ENCODE measurements at places on chromosomes 5 and 9. TPM values are rescaled to one million over a fixed set of nuclear protein-coding genes. Genes with fewer than 3 reads are reported as not detected.

Gene PCDHA1
- total RNA-seq = not detected

- no peak for DNase-seq
Measured at GRCh38 chr5:29897916-29898315, 1295.6 kb upstream of the CDH6 start.

DNA sequence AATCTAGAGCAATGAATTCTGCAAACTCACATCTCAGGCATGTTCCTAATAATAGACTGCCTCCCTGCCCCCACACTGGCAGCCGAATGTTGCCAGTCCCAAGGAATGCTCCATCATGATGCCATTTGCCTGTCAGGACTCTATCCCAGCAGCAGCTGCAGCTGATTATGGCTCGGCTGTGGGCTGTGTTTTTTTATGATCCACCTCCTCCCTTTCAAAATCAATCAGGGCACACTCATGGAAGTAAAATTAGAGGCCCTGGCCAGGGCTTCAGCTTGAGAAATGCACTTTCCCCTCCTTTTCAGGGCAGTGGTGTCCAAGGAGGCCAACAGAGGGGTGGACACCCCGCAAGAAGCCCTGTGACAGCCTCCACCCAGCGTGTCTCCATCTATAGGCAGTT is 176.7 kb upstream of the S1PR3 start:
- peak; percentile 86 for DNase-seq

Gene FAT2
- 25.0 TPM for total RNA-seq

GRCh38 chr5:91468651-91469422 is 85.7 kb upstream of the ARRDC3 start:
- DNase-seq = no peak

GRCh38 chr9:84228130-84228720 is 112.3 kb downstream of the SLC28A3 start:
- DNase-seq = peak; percentile 42

GRCh38 chr5:9394221-9394620 is 151.7 kb downstream of the SEMA5A start:
- DNase-seq = no peak

DNA sequence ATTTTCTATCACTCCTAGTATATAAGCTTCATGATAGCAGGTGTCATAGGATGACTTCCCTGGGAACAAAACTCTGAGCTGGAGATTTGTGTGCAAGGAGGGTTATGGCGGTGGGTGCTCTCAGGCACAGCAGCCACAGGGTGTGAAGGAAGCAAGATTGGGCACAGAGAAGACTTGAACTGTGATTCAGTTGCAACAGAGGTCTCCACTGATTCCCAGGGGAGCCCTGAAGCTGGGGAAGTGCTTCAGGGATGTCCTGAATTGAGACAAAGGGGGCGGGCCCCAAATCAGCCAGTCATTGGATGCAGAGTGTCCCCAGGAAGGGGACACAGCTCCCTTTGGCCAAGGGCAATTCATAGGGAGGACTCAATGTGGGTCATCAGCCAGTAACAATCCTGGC is 44.4 kb upstream of the ANKRD55 start:
- DNase-seq = no peak

GRCh38 chr9:124419832-124420489 is 4.7 kb upstream of the PSMB7 start:
- no peak for DNase-seq

DNA sequence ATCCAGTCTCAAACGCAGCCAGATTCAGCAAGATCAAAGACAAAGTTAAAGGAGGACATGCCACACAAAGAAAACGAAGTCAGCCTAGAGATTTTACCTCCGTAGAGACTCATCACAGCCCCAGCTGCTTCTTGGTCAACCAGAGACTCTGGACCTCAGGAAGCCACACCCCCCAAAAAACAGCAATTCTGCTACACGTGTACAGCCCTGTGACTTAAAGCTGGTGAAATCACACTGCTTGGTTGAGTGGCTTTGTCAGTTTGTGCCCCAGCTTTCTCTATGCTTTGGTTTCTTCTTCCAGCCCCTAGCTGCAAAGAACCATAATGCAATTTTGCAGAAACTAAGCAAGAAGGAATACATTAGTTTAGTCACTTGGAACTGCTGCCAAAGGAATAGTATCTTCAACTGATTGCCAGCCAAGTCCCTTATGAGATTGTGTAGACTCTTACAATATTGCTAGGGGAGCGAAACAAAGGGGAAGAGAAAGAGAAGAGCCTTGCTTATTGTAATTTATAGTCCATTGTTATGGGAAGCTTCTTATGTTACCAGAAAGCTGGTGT is 158.8 kb upstream of the ZNF462 start:
- DNase-seq = no peak

DNA sequence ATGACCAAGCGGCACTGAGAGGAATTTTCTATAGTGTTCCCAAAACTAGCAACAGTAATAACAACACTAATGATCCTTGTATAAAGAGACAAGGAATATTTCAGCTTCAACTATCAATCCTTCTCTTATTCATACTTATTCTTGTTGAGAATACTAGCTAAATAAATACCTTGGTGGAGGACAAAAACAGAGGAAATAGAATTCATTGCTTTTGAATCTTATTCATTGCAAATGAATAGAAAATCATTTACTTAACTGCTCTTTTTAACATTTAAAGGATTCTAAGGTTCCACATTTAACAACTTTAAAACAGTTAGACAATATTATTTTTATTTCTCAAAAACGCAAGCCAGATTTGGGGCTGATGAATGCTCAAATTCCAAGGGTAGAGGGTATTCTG is 22.4 kb downstream of the SKIC3 start:
- no peak for DNase-seq

DNA sequence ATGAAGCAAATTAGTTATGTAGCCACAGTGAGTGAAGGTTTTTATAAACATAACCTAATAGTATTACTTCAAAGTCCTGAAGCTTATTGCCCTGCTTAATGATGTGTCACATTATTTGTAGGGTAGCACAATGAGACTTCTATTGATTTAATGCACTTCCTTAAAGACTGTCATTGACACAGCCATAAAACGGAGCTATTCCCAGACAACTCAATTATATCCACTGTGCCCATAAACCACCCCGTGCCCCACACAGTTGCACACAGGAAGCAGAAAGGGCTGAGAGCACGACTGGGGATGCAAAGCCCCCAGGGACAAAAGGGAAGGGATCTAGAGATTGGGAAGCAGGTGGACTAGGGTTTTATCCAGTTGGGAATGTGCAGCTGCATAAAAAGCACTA is 37.0 kb downstream of the TRIM32 start:
- DNase-seq = no peak

GRCh38 chr5:173790177-173790719 is 97.9 kb upstream of the CPEB4 start:
- DNase-seq = no peak

Gene C9
- not detected for total RNA-seq

GRCh38 chr5:1386274-1386717 is 41.4 kb upstream of the CLPTM1L start:
- peak; percentile 24 for DNase-seq

DNA sequence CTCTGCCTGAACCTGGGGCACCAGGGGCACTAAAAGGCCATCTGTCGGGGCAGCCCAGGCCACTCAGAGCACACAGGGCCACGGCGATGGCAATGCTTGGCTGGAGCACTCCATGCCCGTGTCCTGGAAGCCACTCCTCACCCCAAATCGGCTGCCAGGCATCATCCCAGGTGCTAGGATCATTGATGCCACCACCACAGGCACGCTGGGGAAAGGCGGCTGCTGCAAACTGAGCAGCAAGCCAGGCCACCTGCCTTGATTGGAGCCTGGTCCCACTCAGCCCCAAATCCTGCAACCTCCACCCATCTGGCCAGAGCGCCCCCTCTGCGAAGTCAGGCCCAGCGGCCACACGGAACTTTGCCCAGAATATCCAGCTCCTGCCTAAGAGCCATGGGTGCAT is 67.8 kb downstream of the DEPDC1B start:
- DNase-seq = no peak

- no peak for DNase-seq
Measured at GRCh38 chr5:145965804-145966203, 29.4 kb downstream of the SH3RF2 start.

Gene RNF38
- total RNA-seq = 20.5 TPM

- DNase-seq = no peak
Measured at GRCh38 chr5:142537938-142538337, 148.0 kb downstream of the FGF1 start.

Gene NRARP
- 18.8 TPM for total RNA-seq

Gene OR1Q1
- total RNA-seq = not detected

Gene CDH6
- total RNA-seq = 17.4 TPM

- no peak for DNase-seq
Measured at GRCh38 chr5:64019746-64020145, 57.5 kb upstream of the HTR1A start.

- DNase-seq = no peak
Measured at GRCh38 chr9:69637817-69638200, 34.4 kb downstream of the APBA1 start.

Gene GABRB2
- total RNA-seq = 0.10 TPM

GRCh38 chr9:105044518-105044917 is 116.6 kb upstream of the ABCA1 start:
- DNase-seq = no peak

DNA sequence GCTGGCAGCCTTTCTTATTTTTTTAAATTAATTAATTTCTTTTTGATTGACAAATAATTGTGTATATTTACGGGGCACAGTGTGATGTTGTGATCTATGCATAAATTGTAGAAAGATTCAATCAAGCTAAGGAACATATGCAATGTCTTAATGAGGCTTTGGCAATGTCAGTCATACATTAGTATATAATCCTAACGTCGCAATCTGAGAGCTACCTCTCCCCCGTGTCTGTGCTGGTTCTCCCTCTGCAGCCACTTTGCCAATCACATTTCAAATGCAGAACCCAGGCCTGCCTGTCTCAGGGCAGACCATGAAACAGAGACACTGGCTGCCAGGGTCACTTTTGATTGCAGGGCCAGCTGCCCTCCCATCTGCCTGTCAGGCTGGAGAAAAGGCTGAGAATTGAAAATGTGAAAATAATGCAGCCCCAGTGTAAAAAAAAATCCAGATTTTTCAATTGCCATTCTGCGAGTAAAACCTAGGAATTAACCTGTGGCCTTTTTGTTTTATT is 56.3 kb downstream of the SLC24A2 start:
- DNase-seq = no peak

GRCh38 chr5:122492675-122493074 is 180.6 kb downstream of the SNCAIP start:
- no peak for DNase-seq

DNA sequence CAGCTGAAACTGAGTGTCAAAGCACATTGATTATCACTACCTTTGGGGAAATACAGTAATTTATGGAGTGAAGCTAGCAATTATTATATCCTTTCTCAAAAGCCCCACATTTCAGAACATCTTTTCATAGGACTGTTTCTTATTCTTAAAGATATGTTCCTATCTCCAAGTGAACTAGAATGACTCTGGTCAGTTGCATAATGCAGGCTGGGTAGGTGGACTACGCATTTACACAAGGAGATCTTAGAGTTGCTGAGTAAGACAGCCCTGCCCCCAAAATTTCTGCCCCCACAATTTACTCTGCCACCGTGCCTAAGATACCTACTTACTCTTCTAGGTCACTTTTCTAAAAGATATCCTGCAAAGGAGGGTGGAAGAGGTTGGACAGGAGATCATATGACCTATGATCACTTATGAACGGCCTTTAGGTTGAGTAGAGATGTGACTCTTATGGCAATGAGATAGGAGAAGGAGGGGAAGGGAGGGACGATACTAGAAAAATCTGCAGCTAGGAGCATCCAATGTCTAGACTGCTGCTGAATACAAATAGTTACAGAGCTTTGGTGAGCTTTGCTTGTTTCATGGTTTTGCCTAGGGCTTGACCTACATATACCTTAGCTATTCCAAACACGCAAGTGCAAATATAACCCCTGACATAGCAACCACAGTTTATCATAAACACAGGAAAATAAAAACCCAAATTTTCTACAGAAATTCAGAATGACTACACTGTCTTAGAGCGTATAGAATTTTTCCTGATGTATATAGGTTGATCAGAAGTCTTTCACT is 121.7 kb downstream of the GLIS3 start:
- DNase-seq = no peak

Gene SPINK7
- not detected for total RNA-seq

DNA sequence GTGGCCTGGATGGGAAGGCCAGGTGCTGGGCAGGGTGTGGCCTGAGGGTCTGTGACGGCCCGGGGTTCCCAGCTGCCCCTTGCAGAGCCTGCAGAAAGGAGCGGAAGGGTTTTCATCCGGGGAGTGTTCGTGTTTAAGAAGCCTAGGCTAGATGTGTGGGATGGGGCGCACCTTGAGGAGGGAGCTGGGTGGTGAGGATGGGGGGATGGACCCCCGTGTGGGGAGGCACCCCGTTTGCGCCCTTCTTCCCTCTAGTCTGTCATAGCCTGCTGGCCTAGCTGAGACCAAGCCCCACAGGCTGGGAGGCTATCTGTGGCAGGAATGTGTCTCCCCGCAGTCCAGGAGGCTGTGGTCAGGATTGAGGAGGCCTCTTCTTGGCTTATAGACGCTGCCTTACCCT is 11.9 kb downstream of the RNU6ATAC start:
- no peak for DNase-seq

DNA sequence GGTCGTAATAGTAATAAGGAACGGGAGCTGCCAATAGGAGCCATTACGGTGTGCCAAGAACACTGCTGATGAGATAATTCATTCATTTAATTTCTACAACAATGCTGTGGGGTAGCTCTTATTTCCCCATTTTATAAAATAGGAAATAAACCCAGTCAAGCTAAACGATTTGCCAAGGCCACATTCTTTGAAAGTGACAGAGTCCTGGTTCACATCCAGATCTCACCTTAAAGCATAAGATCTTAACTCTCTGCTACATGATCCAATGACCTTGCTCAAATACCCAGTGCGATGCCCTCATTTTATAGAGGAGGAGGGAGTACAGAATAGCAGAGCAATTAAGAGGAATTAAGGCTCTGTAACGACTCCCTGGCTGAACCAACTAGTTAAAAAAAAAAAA is 5.0 kb downstream of the PDE6A start:
- DNase-seq = no peak

GRCh38 chr5:72830362-72830761 is 13.9 kb downstream of the TNPO1 start:
- DNase-seq = no peak

DNA sequence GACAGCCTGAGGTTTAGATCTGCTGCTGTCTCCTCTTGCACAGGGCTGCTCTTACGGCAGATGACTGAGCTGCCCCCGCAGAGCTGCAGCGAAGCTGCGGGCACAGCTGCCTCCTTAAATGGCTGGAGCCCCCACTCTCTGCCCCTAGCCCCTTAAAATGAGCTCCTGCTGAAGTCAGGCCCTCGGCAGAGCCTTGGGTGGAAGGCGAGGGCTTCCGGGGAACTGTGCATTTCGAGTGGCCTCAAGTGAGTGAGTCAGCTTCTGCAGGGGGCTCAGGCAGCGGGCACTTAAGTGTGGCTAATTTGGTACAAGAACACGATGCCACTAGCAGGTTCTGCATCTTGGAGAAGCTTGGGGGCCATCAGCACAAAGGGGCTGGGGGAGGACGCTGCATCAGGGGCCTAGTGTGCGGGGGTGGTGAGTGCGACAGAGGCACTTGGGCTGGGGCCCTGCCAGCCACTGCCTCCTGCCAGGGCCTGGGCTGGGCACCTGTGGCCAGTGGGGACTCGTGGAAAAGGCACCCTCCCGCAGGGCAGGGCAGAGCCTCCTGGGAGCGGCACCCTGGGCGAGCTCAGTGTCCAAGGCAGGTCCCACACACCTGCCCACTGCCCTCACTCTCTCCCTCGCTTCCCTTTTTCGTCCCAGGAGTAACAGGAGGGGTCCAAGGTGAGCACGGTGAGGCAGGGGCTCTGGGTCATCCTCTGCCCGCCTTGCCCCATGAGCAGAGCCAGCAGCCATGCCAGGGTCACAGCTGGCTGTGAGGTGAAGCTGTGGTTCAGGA is 28.8 kb upstream of the RNU6ATAC start:
- DNase-seq = peak; percentile 51

Data from tongue (tissue), 3 donors.